ENCODE measurements at places on chromosomes 7 and 10. TPM values are rescaled to one million over a fixed set of nuclear protein-coding genes. Genes with fewer than 3 reads are reported as not detected.
A peak's percentile ranks its signal among the peaks of the same experiment; 100 is the strongest.

DNA sequence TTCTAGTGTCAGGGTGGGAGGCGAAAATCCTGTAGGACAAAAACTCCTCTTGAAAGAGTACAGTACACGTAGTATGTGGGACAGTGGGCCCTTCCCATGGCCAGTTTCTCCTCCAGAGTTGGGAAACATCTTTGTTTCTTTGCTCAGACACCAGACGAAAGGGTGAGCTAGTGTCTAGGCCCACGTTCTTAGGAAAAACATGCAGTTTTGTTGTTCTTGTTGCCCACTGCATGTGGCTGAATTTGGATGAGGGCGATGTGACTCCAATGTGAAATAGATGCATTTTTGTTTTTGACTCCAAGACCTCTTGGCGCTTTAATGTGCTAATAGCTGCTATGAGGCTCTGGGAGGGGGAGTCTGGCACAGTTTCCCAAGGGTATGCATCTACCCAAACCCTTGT lies 100.8 kb downstream of the ATXN7L1 start:
- H3K36me3 ChIP-seq, result peaks cover 4% of the 10 kb centered on the region
- no peak overlapping the region for H3K4me3 ChIP-seq
- no peak overlapping the region for H3K27ac ChIP-seq
- peaks cover 2% of the 10 kb centered on the region for H3K4me1 ChIP-seq
- H3K27me3 ChIP-seq, result peaks cover 20% of the 10 kb centered on the region
- no peak for DNase-seq

DNA sequence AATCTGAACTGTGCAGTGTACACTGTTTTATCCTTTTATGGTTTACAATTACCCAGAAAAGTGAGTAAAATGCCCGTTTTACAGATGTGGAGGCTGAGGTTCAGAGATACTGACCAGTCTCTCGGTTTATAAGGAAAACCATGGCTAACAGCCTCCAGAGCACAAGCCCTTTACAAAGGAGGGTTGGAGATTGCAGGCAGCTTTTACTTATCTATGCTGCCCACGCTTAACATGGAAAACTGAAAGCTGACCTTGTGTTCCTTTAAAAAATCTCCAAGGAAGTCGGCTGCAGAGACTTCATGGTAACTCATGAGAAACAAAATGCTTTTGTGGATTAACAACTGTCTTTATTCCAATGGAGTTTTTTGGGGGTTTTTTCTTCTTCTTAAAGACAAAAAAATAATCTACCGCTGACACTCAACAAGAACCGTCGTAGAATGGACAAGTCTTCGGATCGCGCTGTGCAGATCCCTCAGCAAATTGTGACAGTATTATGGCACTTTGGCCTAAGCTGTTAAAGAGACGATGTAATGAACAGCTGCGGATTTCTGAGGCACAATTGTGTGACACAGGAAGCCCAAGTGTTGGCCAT lies 654 bp upstream of the SLF2 start:
- peak overlapping the region; percentile 96 for H3K4me3 ChIP-seq
- H3K4me1 ChIP-seq, result peaks cover 49% of the 10 kb centered on the region
- no peaks in the 10 kb centered on the region for H3K27me3 ChIP-seq
- peaks cover 27% of the 10 kb centered on the region for H3K36me3 ChIP-seq

GRCh38 chr10:132972986-132973902 lies 30.9 kb upstream of the CFAP46 start:
- H3K4me1 ChIP-seq, result no peaks in the 10 kb centered on the region
- no peak overlapping the region for H3K27ac ChIP-seq
- H3K27me3 ChIP-seq, result peaks cover 14% of the 10 kb centered on the region
- H3K36me3 ChIP-seq, result no peaks in the 10 kb centered on the region
- H3K4me3 ChIP-seq, result no peak overlapping the region

DNA sequence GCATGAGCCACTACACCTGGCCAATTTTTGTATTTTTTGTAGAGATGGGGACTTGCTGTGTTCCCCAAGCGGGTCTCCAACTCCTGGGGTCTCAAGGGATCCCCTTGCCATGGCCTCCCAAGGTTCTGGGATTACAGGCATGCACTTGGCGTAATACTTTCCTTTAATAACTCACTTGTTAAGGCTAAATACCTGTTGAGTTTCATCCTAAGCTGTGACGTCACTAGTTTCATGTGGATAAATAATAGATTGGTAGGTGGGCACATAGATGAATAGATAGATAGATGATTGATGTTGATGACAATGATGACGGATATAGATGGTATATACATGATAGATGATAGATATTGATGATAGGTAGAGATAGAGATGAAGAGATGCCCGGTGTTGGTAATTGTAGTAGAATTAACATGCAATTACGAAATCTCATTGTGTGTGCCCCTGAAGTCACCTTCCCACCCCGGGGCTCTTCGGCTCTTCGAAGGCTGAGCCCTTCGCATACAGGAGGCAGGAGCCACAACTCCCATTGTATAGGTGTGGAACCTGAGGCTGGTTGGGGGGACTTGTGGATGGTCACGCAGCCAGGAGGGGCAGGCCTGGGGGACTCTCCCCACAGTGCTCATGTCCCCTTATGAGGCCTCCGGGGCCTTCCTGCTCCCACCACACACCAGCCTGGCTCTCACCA lies 2.6 kb downstream of the GRIFIN start:
- H3K4me3 ChIP-seq, result no peak overlapping the region
- no peaks in the 10 kb centered on the region for H3K36me3 ChIP-seq
- peaks cover 11% of the 10 kb centered on the region for H3K27me3 ChIP-seq
- H3K27ac ChIP-seq, result no peak overlapping the region
- peaks cover 2% of the 10 kb centered on the region for H3K4me1 ChIP-seq
- no peak for DNase-seq

DNA sequence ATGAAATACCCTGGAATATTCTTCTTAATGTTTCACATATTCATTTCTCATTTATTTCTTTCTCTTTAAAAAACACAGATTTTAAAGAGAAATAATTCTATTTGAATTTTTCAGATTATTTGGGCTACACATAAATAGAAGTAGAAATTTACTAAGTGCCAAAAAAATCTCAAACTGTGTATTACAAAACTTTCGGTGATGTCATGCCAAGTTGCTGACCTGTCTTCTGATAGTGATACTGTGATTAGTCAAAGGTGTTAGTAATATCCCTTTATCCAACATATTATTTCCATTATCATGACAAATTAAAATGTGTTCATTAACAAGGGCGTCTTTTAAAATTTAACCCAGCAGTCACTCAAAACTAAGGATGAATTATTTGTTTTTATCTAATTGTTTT lies 60.1 kb downstream of the COL28A1 start:
- no peaks in the 10 kb centered on the region for H3K36me3 ChIP-seq
- H3K4me3 ChIP-seq, result no peak overlapping the region
- H3K27ac ChIP-seq, result no peak overlapping the region
- H3K27me3 ChIP-seq, result peaks cover 4% of the 10 kb centered on the region

The SLC26A5 gene
- total RNA-seq, result 0.07 TPM

The NPY4R2 gene
- not detected for total RNA-seq

- no peak for DNase-seq
- H3K27me3 ChIP-seq, result peaks cover 18% of the 10 kb centered on the region
Observed at GRCh38 chr10:118799777-118800176, 45.0 kb upstream of the CACUL1 start.

- no peak overlapping the region for H3K27ac ChIP-seq
- H3K27me3 ChIP-seq, result no peaks in the 10 kb centered on the region
- no peak for DNase-seq
- H3K36me3 ChIP-seq, result no peaks in the 10 kb centered on the region
Observed at GRCh38 chr10:75377869-75378268, 23.7 kb downstream of the ZNF503 start.

DNA sequence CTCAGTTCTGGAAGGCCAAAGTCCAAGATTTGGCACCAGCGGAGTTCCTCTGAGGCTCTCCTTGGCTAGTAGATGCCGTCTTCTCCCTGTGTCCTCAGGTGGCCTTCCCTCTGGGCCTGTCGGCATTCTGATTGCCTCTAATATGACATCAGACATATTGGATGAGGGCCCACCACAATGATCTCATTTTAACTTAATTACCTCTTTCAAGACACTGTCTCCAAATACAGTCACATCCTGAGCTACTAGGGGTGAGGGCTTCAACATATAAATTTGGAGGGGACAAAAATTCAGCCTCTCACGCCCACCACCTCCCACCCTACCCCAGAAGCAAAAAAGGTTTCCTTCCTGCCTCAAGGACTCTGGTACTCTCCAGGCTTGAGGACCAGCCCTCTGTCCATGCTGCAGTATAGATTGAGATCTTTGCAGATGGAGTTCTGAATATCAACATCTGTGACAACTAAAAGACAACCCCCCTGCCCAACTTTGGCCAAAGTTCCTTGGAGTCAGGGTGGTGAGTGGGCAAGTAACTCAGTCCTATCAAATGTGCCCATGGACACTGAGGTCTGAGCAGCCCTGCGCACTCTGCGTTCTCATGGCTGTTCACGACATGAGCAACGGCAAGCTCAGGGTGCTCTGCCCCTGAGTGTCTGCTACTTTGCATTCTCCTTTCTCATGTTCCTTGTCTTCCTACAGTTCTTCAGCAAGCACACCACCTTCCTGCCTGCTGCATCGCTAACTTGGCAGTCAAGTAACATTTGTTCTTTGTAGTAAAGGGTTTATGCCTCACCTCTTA lies 11.5 kb downstream of the TMEM176B start:
- peaks cover 2% of the 10 kb centered on the region for H3K4me1 ChIP-seq
- DNase-seq, result no peak
- no peak overlapping the region for H3K27ac ChIP-seq
- H3K36me3 ChIP-seq, result no peaks in the 10 kb centered on the region

DNA sequence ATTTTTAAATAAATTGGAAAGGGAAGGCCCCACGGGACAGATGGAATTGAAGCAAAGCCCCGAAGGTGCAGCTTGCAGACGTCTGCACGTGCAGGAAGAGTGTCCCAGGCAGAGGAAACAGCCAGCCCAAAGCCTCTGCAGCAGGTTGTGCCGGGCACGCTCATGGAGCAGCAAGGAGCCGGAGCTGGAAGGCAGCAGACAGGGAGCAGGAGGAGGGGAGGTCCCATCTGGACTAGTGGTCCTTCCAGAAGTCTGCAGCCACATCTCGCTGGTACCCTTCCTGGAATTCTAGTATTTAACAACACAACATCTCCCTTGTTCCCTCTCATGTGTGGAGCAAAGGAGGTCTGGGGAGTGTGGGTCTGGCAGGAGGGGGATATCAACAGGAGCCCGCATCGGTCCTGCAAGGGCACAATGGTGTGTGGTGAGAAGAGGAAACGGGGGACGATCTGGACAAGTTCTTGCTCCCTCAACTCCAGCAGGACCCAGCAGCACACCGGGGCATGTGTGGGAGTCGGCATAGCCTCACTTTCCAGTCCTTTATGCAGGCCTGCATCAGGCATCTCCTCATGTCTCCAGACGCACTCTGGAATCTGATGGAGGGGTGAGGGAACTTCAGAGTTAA lies 169.3 kb downstream of the GRID1 start:
- H3K36me3 ChIP-seq, result no peaks in the 10 kb centered on the region
- no peaks in the 10 kb centered on the region for H3K4me1 ChIP-seq
- DNase-seq, result no peak
- H3K27me3 ChIP-seq, result no peaks in the 10 kb centered on the region

DNA sequence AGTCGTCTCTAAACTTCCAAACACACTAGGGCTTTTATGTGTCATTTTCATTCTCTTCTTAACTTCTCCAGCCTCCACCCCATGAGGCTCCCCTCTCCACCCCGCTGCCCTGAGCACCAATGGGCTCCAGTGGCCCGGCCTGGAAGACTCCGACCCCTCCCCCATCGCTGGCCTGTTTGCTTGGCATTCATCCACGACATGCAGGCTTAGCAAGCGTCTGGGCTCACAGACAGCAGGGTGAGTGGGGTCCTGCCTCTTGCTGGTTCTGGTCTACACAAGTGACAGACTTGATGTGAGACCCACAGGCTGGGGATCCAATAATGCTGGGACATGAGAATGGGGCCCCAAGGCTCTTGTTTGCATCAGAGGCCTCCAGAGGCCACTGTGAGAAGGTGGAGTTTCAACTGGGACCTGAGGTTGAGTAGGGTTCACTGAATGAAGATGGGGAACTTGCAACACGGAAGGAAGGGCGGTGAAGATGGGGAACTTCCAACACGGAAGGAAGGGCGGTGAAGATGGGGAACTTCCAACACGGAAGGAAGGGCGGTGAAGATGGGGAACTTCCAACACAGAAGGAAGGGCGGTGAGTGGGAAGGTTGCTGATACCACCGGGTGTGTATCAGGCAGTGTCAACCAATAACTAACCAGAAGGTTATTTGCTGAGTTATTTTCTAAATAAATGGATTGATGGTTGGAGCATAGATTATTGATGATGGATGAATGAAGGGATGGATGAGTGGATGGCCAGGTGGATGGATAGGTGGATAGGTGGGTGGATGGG lies 14.0 kb downstream of the KNDC1 start:
- H3K27me3 ChIP-seq, result peaks cover 8% of the 10 kb centered on the region
- no peaks in the 10 kb centered on the region for H3K4me1 ChIP-seq
- H3K4me3 ChIP-seq, result no peak overlapping the region

The PARD3 gene
- 1.4 TPM for total RNA-seq

DNA sequence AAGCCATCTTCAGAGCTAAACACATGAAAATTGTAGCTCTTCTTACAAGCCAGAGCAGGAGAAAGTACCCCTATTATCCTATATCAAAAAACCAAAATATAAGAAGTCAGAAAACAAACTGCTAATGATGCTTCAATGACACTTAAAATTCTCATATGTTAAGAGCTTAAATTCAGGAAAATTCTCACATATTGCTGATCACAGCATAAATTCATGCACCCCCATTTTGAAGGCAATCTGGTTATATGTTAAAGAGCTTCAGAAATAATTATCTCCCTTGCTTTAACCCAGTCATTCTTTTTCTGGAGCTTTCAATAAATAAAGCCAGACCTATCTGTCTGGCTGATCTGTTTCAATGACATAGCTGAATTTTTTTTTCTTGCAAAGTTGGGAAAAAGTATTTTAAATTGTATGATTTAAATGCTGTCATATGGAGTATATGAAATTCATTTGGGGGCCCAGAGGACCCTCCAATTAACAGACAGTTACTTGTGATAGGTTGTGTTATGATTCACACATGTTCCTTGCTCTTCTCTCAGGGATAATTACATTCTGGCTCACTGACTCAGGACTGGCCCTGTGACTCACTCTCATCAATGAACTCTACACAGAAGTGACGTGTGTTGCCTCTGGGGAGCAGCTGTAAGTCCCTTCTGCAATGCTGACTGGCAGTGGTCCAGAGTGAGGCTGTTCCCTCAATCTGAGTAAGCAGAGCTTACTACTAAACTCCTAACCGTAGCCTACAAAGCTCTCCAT lies 85.2 kb downstream of the HGF start:
- H3K27ac ChIP-seq, result no peak overlapping the region
- no peaks in the 10 kb centered on the region for H3K4me1 ChIP-seq
- no peak overlapping the region for H3K4me3 ChIP-seq
- H3K27me3 ChIP-seq, result no peaks in the 10 kb centered on the region
- no peak for DNase-seq

DNA sequence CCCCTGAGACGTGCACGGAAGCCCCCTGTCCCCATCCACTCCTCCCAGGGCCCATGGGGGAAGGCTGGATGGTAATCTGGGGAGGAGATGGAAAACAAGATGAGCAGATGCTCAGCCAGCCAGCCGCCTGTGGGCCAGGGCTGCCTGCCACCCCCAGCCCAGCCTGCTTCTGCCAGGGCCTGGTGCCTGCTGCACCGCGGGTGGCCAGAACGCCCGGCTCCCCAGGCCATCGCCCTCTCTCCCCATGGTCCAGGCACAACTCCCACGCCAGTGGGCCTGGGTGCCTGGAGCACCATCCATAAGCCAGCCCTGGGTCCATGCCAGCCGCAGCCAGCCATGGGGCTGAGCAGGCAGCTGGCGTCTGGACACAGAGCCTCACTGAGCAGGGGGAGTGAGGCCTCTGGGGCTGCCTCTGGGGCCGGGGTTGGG lies 57.2 kb upstream of the ELN start:
- H3K36me3 ChIP-seq, result no peaks in the 10 kb centered on the region
- H3K27me3 ChIP-seq, result no peaks in the 10 kb centered on the region
- no peak overlapping the region for H3K27ac ChIP-seq
- H3K4me1 ChIP-seq, result peaks cover 3% of the 10 kb centered on the region
- H3K4me3 ChIP-seq, result no peak overlapping the region

Measured in activated T-helper 2 cell treated with anti-CD3 and anti-CD28 coated beads, Interferon-gamma antibody, Interleukin-2, Interleukin-4, amounts not matched to agents 10 μg/mL and 5 μg/mL and 100 μg/mL, durations not matched to agents 14 hours and 24 hours and 36 hours (primary cell).